ENCODE measurements at places on chromosomes 1 and 21.

- DNase-seq = no peak
Observed at GRCh38 chr1:241488739-241489138, 30.8 kb downstream of the FH start.

DNA sequence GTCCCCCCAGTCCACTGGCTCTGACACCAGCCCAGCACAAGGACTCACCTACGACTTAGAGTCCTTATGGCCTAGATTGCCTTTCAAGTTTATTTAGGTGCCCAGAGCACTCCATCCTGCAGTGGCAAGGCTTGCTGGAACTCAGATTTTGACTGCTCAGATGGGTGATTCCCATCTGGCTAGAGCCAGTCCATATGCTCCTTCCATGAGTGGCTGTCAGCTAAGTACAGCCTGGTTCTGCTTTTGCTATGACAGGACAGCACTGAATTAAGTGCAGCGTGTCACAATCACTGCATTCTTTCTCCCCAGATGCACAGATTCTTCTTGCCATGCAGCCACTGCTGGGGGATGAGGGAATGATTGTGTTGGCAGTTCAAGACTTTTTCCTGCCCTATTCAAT, 43.8 kb downstream of the GPR52 start:
- DNase-seq = no peak

DNA sequence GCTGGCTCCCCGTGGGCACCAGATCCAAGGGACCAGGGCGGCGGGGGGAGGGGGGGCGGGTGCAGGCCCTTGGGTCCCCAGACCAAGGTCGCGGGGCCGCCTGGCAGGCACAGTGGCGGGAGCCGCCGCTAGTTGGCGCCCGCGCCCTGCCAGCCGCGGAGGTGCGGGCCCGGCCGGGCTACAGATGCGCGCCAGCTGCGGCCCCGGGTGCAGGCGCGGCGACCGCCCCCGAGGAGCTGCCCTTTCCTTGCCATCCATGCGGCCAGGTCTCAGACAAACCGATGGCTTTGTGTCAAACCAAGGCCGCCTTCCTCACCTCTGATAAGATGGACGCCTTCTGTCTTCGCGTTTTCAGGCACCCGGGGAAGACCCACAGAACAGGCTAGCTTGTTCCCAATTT, 2.2 kb upstream of the RUNX3 start:
- no peak for DNase-seq

DNA sequence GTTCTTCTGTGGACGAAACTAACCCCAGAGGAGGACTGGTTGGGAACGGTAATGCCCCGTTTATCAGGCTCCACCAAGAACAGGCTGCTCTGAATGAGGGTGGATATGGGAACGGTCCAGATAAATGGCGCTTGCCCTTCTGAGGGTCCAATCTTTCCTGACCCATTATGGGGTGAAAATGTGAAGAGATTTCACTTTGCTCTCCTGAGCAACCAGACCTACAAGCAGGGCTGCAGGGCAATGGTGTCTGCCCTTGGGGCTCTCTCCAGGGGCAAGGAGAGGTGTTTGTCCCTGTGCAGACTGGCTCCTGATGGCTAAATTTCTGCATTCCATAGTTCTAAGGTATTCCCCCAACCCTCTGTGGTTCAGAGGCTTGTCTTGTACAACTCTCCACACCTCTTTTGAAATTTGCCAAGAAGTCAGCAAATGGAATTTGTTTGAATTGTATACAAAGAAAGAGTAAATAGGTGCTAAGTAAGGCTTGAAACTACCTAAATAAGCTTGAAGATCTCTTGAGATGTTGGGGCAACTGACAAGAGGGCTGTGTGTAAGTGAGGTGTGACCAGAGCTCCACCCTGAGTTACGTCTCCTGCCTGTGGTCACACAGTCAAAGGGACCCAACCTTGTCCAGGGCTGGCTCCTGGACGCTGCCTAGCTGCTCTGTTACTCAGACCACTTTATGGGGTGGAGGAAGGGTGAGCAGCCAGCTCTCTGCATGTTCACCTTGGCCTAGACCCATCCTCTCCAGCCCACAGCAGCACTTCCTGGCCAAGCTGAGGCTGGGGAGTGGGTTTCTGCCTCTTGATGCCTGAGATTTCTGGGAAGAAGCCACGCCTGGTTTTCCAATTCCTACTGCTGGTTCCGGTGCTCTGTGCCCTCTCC, 24.8 kb downstream of the SLC2A1 start:
- DNase-seq = no peak

- no peak for DNase-seq
Observed at GRCh38 chr1:227191607-227192006, 126.7 kb downstream of the CDC42BPA start.

DNA sequence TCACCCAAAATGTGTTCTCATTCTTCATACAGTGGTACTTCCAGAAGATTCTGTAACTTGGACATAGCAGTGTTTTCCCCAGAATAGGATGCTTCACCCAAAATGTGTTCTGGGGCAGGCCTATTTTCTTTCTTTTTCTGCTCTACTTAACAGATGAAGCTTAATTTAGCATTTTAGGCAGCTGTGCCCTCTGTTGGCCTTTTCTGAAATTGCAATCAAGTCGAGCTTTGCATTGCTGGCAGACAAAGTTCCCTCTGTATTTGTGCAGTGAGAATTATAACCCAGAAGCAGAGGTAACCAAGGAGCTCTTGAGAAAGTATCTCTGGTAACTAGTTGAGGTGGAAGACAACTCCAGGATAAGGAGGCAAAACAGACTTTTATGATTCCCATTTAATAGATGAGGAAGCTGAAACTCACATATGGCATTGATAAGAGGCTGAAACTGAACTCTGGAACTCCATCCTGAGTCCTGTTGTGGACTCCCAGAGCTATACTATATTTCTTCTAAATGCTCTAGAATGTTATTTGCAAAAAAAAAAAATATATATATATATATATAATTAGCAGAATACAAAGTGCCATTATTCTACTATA, 50.3 kb upstream of the L1TD1 start:
- DNase-seq = peak; percentile 51

DNA sequence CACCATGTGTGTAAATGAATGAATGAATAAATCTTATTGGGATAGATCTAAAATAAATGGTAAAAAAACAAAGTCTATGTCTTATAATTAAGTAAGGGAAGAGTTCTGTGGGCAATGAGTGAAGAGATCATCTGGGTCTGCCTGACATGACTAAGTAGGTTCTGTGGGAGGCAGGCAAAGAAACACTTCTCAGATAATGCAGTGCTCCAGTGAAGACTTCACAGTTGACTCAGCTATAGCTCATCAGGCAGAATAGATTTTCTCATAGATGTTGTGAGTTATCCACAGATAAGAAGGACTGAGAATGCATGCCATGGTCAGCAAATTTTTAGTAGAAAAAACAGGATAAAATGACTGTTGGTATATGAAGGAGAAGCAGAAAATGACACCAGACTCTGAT, 12.4 kb downstream of the KRTAP22-2 start:
- no peak for DNase-seq

DNA sequence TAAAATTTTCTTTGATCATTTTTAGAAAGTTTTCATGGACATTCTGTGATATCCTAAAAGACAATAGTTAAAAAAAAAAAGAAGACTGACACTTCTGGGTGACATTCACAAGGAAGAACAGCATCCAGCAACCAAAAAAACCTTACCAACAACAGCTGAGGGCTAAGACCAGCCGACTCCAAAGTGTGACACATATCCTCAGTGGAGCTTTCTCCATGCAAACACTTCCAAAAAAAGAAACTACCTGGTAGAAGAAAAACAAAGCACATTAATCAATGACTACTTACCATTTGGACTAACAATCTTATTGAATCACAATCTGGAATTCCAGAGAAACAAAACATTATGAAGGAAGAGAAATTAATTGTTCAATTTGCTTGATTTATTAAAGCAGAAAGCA, 88.2 kb downstream of the IARS2 start:
- DNase-seq = no peak

- DNase-seq = no peak
Observed at GRCh38 chr1:16181887-16182719, 26.2 kb upstream of the EPHA2 start.

DNA sequence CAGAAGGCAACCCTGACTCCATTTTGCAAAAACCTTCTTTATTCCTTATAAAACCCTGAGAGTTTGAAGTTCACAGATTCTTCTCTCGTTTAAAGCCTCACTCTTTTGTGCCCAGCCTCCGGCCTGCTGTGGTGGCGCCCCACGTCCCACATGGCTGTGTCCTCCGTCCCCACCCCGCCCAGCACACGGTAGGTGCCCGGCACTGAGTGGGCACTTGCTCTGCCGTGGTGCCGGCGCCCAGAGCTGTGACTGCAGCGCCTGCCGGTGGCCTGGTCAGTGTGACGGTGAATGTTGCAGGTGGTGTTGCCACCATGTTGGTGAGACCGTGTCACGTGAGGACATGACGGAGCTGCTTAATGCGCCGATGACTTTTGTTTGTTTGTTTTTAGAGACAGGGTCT, 9.4 kb downstream of the ATAD3A start:
- DNase-seq = no peak

GRCh38 chr1:210536254-210536961, 207.7 kb downstream of the HHAT start:
- DNase-seq = no peak

- no peak for DNase-seq
Observed at GRCh38 chr1:60413091-60413490, 339.5 kb upstream of the C1orf87 start.

DNA sequence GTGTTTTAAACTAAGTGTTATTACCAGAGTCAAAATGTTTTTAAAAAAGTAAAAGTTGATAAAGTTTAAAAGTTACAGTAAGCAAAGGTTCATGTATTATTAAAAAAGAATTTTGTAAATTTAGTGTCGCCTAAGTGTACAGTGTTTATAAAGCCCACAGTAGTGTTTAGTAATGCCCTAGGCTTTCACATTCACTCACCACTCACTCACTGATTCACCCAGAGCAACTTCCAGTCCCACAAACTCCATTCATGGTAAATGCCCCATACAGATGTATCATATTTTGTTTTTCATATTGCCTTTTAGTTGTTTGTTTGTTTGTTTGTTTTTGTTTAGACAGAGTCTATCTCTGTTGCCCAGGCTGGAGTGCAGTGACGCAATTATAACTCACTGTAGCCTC, 353.8 kb upstream of the PTBP2 start:
- no peak for DNase-seq

- DNase-seq = no peak
Observed at GRCh38 chr1:167524651-167525050, 6.3 kb upstream of the CD247 start.

- DNase-seq = no peak
Observed at GRCh38 chr1:156497743-156498431, 2.7 kb downstream of the MEF2D start.

DNA sequence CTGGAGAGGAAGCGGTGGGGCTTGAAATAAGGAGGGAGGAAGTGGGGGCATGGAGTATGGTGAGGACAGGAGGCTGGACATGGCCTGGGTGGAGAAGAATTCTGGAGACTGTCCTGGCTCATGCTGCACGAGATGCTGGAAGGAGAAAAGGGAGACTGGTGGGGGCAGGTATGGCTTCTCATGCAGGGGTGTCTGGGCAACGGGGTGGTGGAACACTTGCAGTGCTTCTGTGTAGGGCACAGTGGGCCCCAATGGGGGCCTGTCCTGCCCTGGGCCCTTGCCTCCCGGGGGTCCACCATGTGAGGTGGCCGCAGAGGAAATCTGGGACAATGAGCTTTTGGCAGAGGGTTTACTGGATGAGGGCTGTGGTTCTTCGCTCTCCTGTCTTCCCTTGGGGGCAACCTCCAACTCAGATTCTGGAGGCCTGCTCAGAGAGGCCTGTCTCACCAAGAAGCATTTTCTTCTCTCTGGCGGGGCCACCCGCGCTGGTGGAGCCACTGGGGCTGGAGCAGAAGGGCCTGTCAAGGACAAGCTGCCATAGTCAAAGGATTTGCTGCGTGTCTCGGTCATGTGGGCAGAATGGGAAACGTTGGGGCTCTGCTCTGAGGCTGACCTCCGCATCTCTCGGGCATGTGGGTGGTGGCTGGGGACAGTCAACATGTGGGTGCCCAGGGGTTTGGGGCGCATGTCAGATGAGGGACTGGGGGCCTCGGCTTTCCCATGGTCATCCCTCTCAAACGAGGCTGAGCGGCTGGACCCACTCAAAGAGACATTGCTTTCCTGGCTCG, 96.9 kb upstream of the EDN2 start:
- no peak for DNase-seq

DNA sequence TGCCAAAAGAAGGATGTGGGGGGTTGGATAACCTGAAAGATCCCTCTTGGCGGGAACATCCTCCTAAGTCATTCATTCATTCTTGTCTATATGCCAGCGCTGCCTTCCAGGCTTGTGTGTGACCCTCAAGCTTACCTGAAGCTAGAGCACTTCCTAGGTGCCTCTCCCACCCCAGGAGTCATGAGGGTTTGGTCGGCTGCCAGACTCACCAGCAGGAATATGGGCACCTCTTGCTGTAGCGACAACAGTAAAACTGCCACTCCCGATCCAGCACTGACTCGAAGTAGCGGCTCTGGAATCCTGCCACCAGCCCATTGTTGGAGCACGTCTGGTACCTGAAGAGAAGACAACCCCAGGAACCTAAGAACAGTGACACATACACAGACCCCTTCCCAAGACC, 15.0 kb downstream of the DPT start:
- no peak for DNase-seq

DNA sequence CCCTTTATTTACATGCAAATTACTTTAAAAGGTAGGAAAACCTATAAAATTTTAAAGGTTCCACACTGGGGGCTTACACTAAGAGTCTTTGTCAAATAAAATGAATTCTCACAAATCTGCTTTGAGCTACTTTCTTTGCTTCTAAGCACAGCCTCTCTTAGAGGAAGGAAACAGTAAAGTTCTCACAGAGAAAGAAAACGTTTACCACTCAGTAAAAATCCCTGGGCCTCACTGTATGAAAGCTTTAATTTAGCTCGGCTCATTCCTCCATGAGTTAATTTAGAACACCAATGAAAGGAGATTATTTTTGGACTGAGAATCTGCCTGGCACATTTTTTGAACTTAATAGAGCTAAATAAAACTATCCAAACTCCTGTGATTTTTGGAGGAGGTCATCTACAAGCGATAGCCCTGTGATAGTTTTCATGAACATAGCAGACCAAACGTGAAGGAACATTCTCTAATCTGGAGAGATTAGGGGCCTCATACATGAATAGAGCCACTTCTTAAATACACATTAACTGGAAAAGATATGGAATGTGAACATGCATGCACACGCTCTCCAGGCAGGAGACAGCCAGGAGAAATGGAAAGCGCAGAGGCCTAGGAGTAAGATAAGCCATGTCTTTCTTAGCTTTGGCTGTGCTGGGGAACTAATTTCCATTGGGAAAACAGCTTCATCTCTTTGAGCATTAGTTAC, 32.8 kb downstream of the PRRX1 start:
- DNase-seq = no peak

- no peak for DNase-seq
Observed at GRCh38 chr1:47908258-47908657, 88.9 kb downstream of the TRABD2B start.

- DNase-seq = no peak
Observed at GRCh38 chr1:183070923-183071618, 47.9 kb downstream of the LAMC1 start.

- DNase-seq = no peak
Observed at GRCh38 chr1:1664941-1665814, 6.4 kb upstream of the CDK11B start.
